ENCODE measurements at places on chromosomes 12 and 14.

- DNase-seq: no peak
Observed at GRCh38 chr12:108853426-108853825, 4.0 kb downstream of the SSH1 start.

DNA sequence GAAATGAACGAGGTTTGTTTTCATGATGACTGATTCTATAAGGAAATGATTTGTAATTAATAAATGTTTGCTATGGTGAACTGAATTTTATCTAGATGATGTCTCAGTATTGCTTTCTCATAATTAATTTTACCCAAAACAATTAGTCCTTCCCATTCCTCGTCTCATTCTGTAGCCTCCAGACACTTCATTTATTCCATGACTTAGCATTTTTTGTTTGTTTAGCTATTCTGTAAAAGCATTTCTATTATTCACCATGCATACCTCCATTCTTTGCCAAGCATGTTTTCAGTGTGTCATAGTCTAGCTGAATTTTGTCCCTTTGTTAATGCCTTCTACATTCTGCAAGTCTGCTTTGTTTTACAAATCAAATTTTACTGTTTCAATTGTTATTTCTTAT is 137.4 kb upstream of the RPL10L start:
- no peak for DNase-seq

GRCh38 chr14:23121361-23121771 is 2.3 kb upstream of the CEBPE start:
- DNase-seq: no peak

DNA sequence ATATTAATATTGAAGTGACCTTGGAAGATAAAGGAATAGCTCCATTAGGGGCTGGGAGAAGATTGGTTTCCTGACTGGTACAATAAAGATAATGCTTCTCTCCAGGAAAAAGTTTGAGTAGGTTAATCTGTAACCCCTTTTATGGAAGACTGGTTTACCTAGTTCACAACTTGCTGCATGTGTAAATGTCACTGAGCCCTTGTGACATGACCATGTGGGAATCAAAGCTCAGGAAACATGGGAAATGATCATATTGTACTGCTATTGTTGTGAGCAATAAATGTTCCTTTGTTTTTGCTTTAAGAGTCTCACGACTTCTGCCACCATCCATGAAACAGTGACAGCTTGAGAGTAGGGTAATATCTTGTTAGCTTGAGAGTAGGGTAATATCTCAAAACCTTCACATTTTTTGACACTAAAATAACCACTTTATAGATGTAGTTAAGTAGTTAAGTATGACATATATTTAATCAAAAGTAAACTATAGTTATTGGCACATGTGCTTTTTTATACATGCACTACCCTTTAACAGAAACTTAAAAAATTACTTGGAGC is 1338.6 kb downstream of the FSCB start:
- no peak for DNase-seq

- no peak for DNase-seq
Observed at GRCh38 chr14:99790978-99791376, 2.2 kb upstream of the EML1 start.

- no peak for DNase-seq
Observed at GRCh38 chr14:24870949-24871701, 178.8 kb downstream of the STXBP6 start.

DNA sequence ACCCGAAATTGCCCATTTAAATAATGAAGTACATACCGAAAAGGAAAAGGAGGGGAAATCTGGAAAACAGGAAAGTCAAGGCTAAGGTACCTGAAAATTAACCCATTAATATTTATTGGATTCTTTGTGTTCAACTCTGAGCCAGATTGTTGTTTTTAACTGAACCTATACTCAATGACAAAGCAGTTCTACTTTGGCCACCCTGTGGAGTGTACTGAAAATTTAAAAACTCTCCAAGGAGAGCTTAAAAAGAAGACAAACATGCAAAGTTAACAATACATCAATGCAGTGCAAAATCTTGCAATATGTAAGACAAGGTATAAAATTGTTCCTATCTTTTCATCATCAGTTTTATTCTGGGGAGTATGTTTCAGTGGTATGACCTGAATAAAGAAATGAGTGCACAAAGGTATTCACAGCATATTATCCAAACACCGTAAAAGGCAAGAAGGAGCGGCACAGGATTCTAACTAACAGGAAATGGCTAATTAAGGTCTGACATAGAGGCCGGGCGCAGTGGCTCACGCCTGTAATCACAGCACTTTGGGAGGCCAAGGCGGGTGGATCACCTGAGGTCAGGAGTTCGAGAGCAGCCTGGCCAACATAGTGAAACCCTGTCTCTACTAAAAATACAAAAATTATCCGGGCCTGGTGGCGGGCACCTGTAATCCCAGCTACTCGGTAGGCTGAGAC is 1.7 kb downstream of the USP44 start:
- no peak for DNase-seq

- peak; percentile 71 for DNase-seq
Observed at GRCh38 chr12:42756841-42757623, 167.5 kb upstream of the PRICKLE1 start.

GRCh38 chr12:40338071-40338470 is 113.3 kb downstream of the LRRK2 start:
- DNase-seq: no peak

DNA sequence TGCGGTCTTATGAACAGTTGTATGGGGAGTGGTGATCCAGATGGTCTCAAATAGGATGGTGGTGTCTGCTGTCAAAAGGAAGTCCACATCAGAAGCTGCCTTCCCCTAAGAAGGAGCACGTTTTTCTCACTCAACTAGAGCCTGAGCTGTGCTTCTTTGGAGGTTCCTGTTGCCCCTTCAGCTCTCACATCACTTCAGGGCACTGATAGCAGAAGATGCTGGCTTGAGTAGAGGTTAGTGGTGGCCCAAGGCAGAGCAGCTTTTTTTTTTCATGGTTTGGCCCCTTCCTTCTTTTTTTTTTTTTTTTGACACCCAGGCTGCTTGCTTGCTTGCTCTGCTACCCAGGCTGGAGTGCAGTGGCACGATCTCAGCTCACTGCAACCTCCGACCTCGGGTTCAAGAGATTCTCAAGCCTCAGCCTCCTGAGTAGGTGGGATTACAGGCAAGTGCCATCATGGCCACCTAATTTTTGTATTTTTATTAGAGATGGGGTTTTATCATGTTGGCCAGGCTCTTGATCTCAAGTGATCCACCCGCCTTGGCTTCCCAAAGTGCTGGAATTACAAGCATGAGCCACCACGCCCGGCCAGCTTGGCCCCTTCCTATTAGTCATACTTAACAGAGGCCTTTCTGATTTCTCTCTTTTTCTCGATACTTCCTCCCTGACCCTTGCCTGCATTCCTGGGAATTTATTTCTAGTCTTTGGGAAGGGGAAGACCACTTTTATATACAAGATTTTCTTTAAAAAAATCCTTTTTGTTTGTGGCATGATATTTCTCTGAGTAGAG is 31.6 kb downstream of the KLRD1 start:
- DNase-seq: no peak

DNA sequence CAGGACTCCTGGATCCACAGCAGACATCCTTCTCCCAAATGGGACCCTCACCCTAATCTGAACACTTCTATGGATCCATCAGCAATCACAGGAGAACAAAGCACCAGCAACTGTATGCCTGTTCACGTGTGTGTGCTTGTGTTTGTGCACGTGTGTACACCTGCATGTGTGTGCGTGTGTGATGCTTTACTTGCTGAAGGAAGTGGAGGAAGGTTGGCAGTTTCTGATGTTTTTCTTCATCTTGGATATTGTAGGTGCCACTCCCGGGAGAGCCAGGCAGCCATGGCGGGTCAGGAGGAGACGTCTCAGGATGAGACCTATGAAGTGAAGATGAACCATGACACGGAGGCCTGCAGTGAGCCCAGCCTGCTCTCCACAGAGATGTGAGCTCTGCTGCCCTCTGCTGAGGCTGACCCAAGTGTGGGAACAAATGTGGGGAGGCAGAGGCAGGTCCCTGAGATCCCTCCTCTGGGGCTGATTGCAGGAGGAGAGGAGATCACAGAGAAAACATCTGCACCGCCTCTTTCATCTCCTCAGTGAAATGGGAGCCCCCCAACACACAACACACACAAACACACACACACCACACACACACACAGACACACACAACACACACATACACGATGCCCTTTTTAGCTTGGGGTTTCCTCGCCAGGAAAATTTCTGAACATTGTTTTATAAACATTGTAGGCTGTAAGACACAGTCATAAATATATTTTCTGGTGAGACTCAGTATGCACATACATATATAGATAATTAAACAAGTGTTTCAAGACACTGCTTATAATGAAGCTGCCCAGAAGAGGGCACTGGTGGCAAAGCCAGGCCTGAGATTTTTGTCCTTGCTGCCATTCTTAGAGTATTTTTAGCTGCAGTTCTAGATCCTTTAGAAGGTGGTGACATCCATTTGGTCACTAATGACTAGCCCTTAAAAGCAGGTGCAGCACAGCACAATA is 112.2 kb upstream of the FKBP4 start:
- no peak for DNase-seq

GRCh38 chr12:95951515-95951914 is 8.4 kb downstream of the AMDHD1 start:
- DNase-seq: no peak

- DNase-seq: peak; percentile 44
Observed at GRCh38 chr12:1972260-1972659, 32.0 kb downstream of the DCP1B start.

- no peak for DNase-seq
Observed at GRCh38 chr12:50224026-50224692, 57.0 kb upstream of the CERS5 start.

- no peak for DNase-seq
Observed at GRCh38 chr12:89252284-89252683, 100.0 kb downstream of the DUSP6 start.

DNA sequence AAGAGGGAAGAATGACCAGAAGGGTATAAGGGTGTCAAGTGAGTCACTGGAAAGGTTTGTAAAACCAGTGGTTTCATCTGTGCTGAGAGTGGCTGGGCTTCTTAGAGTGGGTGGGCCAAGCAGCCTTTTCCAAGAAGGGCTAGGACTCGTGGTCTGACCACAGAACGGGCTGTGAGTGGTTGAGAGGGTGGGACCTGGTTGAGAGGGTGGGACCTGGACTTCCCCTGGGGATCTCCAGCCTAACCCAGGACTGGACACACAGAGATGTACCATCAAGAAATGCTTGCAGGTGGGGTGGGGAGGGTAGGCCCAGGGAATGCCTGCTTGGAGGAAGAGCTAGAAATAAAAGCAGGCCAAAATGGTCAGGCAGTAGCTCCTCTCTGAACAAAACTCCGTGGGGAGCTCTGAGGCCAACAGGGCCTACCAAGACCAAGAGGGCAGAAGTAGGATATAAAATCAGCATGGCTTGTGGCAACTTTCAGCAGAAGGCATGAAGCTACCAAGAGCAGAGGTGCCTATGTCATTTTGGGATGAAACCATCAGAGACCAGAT is 140.5 kb downstream of the FOXN3 start:
- DNase-seq: peak; percentile 4

DNA sequence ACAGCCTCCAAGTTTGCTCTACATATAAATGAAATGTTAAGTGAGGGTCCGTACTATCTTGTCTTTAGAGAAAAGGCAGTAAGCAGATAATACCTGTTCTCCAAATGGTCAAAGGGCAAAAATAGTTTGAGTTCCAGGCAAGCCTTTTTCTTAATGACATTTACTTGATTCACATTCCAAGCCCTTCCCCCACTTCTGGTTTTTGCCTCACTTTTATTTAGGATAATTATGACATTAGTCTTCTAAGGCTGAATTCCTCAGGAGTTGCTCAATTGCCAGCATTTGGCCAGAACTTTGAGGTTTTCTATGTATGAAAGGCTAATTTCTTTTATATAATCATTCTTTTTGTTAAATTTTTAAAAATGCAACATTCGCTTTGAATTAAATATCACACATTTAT is 62.5 kb upstream of the DUSP6 start:
- DNase-seq: peak; percentile 52

DNA sequence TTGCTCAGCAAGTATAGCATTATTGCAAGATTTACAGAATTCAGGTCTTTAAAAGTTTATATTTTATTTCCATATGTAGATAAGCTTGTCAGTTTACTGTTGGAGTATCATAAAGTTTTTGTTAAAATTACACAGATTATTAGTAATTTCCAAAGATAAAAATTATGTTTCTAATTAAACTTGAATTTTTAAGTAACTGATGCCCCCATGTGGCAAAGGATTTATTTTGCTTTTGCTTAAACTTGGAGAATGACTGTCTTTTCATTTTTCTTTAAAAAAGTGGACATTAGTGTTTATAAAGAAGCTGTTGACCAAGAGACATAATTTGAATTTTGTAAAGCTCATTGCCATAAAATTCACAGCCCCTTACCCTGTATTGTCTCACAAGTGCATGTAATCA is 45.8 kb downstream of the ETNK1 start:
- no peak for DNase-seq

GRCh38 chr12:105467710-105468366 is 137.3 kb downstream of the C12orf75 start:
- no peak for DNase-seq

GRCh38 chr14:99671235-99672224 is 12.6 kb upstream of the CYP46A1 start:
- no peak for DNase-seq

DNA sequence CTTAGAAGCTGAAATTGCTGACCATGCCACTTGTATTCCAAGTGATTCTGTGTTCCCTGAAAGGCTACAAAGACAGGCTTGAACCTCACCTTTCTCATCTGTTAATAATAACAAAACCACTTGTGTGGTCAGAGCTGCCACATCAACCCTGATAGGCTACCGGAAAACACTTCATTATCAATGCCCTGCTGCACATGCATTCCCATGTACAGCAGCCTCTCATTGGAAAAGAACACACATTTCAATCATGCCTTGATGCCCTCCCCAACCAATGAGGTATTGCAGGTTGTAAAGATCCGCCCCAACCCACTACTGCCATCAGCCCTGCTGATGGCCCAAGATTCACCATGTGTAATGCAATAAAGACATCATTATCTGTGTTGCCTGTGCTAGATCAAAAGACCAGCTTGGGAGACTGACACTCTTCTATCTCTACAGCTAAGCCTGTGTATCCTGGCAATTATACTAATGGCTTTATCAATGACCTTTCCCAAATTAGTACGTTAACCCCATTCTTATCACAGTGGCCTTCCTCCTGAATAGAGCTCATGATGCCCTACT is 2.8 kb downstream of the GPR19 start:
- no peak for DNase-seq

- no peak for DNase-seq
Observed at GRCh38 chr14:22837750-22838538, 1.6 kb downstream of the MMP14 start.

DNA sequence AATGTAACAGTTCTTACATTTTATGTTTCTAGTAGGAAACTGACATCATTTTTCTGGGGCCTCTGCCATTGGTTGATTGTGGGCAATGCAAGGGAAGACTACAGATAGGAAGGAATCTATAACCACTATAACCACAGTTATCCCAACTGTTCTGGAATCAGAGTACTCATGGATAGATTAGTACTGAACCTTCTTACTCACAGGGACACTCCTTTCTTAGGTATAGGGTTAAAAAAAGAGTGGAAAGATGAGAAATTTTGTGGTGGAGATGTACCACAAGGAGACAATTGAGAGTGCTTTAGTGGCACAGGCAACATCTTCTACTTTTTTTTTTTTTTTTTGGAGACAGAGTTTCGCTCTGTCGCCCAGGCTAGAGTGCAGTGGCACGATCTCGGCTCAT is 21.0 kb downstream of the TMEM116 start:
- DNase-seq: no peak

Measured in BJ (cell line).